Stimulated activated CD4-positive, alpha-beta T cell treated with anti-CD3 and anti-CD28 coated beads, Interleukin-1b, Interleukin-23, amount 100 ng/mL, for 24 hours (primary cell): ENCODE measurements at places on chromosomes 16 and 17.

- no peak for DNase-seq
These were observed 61.1 kb downstream of the SLC5A11 start for GRCh38 chr16:24906901-24907300.

DNA sequence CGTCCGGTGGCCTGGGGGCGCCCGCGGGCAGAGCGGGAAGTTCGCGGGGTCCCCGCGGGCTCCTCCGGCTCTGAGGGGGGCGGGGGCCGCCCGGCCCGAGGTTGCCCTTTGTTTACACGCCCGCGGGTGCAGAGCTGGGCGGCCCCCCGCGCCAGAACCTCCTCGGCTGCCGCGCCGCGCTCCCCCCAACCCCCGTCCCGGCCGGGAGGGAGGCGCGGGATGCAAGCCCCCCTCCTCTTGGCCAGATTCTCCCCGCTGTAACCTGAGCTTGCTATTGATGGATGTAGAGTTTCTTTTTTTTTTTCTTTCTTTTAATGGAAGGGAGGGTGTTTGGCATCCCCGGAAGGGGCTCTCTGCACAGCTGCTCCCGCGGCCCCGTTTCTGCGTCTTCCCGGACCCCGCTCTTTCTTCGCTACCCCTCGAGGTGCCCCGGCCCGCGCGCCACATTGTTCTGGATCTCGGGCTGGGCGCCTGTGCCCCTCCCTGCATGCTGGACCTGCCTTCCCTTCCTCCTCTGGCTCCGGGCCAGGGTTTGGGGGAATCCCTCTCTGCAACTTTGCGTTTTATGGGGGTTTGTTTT is 646 bp downstream of the CBX2 start:
- DNase-seq: no peak

GRCh38 chr17:17988427-17988945 is 15.8 kb downstream of the DRC3 start:
- no peak for DNase-seq

DNA sequence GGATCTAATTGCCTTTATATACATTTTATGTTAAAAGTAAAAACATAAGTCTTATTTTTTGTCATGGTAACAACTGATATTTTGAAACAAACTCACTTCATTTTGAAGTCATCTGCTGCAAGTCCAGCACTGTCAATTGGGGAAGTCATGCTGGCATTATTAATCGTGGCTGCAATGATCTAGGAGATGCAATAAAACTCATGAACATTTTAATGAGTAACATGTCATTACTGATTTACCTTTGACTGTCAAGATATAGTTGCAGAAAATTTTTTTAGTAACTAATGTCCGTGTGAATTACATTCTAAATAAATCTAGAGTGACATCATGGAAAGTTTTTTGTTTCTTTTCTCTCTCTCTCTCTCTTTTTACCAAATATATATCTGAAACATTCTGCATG is 17.3 kb upstream of the KRT24 start:
- no peak for DNase-seq

DNA sequence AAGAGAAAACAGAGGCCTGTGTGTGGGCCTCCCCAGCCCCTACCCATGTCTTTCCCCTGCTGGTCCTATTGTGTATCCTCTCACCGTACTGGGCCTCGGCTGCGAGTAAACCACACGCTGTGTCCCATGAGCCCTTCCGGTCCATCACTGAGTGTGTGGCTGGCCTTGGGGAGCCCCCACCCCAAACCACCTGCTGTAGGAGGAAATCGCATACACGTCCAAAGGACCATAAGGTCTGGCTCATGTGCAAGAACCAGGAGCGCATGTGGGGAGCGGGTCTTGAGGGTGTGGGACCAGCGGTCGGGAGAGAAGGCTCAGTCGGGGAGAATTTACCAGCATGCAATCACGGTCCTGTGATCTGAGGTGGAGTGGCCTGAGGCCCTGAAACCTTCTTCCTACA is 38.4 kb upstream of the DNAH17 start:
- no peak for DNase-seq

DNA sequence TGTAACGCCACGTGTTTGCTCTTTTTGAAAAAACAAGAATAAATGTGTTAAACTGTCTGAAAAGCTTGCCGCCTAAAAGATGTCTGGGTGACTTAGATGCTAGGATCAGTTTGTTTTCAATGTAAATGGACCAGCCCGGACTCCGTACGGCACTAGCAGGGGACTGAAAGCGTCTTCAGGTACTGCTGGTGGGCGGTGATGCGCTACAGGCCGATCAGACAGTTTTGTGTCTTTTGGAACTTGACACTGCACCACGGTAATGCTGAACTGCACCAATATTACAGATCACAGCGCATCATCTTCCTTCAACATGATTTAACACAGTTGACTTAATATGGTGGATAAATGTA is 727 bp upstream of the MBTPS1 start:
- DNase-seq: peak; percentile 11

DNA sequence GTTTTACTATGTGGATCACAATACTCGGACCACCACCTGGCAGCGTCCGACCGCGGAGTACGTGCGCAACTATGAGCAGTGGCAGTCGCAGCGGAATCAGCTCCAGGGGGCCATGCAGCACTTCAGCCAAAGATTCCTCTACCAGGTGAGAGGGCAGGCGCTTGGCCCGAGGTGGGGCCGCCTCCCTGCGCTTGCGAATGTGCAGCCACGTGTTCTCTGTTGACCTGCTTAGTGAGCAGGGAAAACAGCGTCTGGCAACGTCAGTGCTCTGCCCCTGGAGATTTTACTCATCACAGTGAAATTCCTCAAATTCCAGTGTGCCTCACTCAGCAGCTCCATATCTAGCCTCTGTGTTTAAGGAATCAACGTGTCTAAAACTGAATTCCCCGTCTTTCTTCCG is 33.4 kb upstream of the CLEC18A start:
- DNase-seq: no peak

DNA sequence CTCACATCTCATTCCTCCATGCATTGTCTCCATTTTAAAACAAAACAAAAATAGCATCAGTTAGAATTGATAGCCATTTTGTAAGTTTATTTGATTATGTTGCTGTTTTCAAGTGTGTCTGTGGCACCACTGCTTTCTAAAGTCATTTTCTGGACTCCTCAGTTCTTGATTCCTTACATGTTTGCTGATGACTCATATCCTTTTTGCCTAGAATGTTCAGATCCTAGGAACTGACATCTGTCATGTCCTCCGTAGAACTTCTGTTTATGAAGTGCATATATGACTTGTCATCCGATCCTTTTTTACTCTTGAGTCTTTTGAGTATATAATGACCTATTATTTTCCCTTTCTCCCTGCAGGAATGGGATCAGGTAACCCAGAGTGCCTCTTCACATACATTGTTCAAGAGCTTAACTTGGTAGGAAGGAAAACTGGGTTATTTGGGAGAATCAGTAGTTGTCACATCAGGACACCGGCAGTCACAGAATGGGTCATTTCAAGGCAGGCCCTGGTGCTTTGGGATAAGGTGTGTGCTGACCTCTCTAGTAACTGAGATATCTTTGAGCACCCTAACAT is 69.2 kb downstream of the MAP2K4 start:
- DNase-seq: no peak

DNA sequence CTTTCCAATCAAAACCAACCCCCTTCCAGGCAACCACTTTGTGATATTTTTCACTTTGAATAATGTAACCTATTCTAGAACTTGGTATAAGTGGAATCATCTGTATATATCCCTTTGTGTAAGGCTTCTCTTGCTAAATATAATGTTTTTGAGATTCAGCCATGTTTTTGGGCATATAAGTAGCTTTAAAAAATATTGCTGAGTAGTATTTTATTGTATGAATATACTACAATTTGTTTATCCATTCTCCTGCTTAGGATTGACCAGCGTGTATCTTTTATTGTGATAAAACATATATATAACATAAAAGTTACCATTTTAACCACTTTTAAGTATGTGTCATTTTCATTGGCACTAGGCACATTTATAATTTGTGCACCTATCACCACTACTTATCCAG is 79.8 kb upstream of the GPR139 start:
- no peak for DNase-seq

GRCh38 chr16:78640886-78641285 is 541.4 kb downstream of the WWOX start:
- DNase-seq: no peak

DNA sequence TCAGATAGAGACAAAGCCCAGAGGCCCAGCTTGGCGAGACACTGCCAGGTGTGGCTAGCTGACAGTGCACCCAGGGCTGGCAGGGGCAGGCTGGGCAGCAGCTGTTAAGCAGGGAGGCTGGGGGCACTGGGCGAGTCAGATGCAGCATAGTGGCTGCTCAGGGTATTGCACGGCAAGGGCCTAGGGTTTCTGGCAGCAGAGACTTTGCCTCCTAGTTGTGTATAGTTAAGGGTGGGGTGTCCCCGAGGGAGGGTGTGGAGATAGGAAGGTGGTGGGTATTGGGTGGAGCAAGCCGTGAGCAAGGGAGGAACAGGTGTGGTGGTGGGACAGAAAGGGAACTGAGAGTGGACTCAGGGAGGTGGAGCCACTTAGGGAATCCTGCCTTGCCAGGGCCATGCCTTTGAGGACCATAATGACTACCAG is 66.0 kb downstream of the SMPD3 start:
- DNase-seq: no peak

DNA sequence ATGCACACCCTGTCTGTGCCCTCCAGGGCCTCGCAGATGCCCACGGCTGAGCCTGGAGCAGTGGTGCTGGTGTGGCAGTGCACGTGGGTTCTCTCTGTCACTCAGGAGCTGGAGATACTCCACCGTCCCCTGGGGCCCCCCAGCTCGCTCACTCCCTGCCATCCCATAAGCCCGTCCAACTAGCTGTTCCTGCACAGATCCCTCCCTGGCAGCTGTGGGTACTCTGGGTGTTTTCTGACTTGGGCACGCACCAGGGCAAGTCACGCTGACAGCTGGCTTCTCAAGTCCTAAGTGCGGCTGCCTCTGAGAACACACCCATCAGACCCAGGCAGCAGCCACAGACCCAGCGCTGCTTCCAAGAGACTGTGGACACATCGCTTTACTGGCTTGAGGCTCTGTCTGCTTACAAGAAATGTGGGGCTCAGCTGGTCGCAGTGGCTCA is 25.4 kb upstream of the ITGB4 start:
- DNase-seq: no peak

DNA sequence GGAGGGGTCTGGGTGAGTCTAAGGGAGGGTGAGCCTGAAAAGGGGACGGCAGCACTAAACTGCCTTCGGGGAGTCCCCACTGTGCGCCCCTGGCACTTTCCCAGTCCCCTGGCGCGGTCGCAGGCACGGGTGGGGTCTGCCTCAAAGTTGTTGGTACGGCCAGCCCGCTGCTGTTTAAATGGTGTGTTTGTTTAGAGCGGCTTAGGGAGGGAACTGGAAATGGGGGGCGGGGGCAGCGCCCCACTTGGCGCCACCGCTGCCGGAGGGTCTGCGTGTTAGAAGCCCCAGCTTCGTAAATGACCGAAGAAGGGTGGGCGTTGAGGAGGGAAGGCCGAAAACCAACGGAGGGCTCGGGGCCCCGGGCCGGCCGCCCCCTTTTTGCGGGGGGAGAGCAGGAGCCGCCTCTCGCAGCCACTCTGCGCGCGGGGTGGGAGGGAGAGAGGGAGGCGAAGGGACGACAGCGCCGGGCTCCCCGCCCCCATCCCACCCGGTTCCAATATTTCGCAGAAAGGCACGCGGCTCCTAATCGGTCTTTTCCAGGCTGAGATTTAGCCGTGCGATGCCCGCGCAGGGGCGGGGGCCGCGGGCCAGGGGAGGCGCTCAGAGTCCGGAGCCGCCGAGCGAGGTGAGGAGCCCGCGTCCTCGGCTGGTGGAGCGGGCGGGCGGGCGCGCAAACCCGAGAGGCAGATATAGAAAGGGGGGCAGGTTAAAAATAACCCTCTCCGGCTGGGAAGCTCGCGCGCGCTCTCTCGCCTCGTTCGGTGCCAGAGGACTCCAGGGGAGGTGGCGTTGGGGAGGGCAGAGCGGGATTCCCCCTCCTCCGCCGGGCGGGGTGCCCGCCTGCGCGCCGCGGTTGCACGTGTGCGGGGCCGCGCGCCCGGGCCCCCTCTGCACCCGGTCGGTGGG is 54.9 kb downstream of the SREBF1 start:
- DNase-seq: no peak

- DNase-seq: no peak
These were observed 42.9 kb downstream of the TBC1D16 start for GRCh38 chr17:79992649-79993389.

GRCh38 chr17:28575126-28575795 is 1.4 kb downstream of the ALDOC start:
- no peak for DNase-seq

DNA sequence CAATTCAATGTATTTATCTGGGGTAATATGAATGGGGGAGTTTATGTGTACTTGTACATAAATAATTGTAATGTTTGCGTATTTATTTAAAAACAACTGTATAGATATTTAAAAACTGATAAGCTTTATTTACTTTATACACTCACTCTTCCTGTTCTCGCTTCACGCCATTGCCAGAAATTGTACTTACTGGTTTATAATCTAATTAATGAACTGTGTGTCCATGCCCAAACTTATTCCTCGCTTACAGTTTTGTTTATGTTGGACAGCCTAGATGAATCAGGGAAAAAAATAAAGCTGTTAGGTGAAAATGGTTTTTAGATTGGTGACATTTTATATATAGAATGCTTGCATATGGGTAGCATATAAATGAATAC is 30.8 kb downstream of the AATF start:
- DNase-seq: no peak

- DNase-seq: no peak
These were observed 39.4 kb upstream of the ZC3H18 start for GRCh38 chr16:88530858-88531203.

GRCh38 chr16:87201052-87201451 is 116.1 kb downstream of the C16orf95 start:
- DNase-seq: no peak

GRCh38 chr17:63480826-63481487 is 4.1 kb downstream of the ACE start:
- DNase-seq: no peak

DNA sequence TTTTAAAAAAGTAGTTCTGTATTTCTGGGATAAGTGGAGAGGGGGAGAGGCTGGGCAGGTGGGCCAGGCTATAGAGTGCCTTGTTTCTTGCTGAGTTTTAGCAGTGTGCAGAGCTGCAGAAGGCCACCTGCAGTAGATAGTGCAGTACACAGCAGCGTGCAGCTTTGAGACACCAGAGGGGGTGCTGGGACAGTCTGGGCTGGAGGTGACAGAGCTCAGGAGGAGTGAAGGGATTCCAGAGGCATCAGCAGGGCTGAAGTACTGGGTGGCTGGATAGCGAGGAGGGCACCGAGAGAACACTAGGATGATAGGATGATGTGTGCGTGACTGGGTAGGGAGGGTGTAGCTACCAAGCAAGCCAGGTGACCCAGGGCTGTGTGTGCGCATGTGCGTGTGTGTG is 26.6 kb downstream of the LCMT1 start:
- DNase-seq: no peak

DNA sequence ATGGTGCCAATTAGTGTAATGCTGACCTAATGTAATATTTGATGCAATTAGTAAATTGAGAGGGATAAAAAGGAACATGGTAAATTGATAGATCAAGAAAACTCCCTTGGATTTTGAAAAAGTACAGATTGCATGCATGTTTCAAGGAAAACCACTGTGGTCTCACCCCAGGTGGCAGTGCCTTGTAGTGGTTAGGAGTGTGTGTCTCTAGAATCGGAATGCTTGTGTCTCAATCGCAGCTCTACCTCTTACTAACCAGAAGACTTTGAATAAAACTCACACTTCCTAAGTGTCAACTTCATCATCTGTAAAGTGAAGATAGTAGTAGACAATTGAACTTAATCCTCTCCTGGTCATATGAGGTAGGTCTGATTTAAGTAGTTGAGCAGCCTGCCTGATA is 128.9 kb upstream of the GOT2 start:
- no peak for DNase-seq
